Motor neuron (in vitro differentiated cells): ENCODE measurements at places on chromosomes 3 and 15. TPM values are rescaled to one million over a fixed set of nuclear protein-coding genes. Genes with fewer than 3 reads are reported as not detected.

Gene STARD9
- 9.9 and 12.0 TPM in 2 replicates for total RNA-seq

- peak; percentile 20 for ATAC-seq
Measured at GRCh38 chr15:70196372-70197316, 98.9 kb upstream of the TLE3 start.

DNA sequence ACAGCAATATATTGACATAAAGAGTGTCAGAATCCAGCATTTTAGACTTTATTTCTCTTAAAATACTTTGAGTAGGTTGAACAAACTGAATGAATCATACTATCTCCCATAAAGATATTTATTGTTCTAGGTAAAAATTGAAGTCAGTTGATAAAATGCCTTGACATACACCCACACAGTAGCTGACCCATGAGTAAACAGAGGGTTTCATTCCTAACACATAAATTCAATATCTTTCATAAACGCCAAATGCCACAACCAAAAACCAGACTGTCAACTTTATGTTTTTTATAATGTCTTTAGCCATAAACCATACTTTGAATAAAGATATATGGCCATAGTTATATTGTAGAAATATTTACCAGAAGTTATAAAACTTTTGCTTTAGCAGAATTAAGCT lies 742.4 kb downstream of the NAALADL2 start:
- ATAC-seq: no peak

- ATAC-seq: no peak
Measured at GRCh38 chr15:88440021-88440420, 27.2 kb downstream of the MRPL46 start.
